Muscle of leg (tissue), 16 donors: ENCODE measurements at places on chromosomes 12 and 14. TPM values are rescaled to one million over a fixed set of nuclear protein-coding genes. Genes with fewer than 3 reads are reported as not detected.

DNA sequence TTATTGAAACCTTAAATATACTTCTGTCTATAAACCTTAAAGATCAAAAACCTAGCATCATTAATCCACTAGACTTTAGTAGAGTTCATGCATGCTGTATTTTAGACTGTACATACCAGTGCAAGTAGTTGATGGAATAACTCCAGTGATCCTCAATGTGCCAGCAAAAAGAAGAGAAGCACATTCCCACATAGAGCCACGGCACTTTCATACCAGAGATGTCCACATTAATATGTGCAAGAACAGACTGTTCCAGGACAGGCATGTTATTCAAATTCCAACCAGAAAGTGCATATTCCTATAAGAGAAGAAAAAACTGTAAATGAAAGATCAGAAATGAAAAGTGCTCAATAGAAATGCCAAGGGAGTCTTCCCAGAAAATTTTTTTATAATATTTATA, 55.0 kb downstream of the KDM5A start:
- DNase-seq = no peak

- DNase-seq = no peak
Measured at GRCh38 chr12:105261010-105261409, 25.0 kb upstream of the APPL2 start.

The AMIGO2 gene
- total RNA-seq = 1.7 TPM

The SYNDIG1L gene
- total RNA-seq = 0.04 TPM

GRCh38 chr12:57592551-57593165, 1.7 kb downstream of the PIP4K2C start:
- no peak for DNase-seq

The GLI1 gene
- total RNA-seq = 7.1 TPM

- peak; percentile 55 for DNase-seq
Measured at GRCh38 chr14:26067341-26067740, 530.5 kb downstream of the NOVA1 start.

DNA sequence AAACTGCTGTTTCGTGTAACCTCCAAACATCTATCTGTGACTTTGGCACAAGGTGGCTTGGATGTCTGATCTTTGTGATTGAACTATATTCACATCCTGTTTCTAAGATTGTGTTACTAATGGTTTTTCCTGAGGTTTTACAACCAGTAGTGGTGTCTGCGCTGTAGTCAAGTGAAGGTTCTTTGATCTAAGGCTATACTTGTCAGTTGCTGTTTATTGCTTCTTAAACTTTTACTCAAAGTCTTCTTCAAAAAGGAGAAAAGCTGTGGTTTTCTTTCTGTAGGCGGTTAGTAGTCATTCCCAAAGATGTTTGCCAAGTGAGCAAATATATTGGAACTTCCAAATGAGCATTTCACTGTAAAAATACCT, 12.3 kb upstream of the CALM1 start:
- no peak for DNase-seq

The ZNF385A gene
- 2.7 TPM for total RNA-seq

- no peak for DNase-seq
Measured at GRCh38 chr12:95116773-95117172, 43.4 kb upstream of the NR2C1 start.

- no peak for DNase-seq
Measured at GRCh38 chr14:55333711-55334485, 62.7 kb downstream of the FBXO34 start.

DNA sequence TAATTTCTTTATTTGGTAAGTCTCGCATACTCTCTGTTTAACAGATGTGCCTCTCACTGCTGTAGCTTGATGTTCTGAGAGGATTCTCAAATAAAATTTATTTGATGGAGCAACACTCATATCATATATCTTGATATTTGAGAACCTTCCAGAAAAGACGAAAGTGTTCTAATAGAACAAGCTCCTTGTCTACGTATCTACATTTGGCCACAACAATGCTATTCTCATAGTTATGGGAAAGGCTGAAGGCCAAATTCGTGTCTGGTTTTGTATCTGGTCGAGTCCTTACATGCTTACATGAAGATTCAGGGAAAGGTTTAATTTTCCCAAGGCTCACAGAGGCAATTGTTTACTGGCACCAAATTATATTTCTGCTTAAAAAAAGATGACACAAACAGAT, 186.7 kb upstream of the SLC38A2 start:
- peak; percentile 91 for DNase-seq

The TCL1B gene
- total RNA-seq = not detected

The KLHL33 gene
- total RNA-seq = 1.1 TPM

The PLEKHD1 gene
- 0.53 TPM for total RNA-seq

- no peak for DNase-seq
Measured at GRCh38 chr14:104746071-104746545, 6.8 kb upstream of the SIVA1 start.

GRCh38 chr12:83326666-83327065, 640.0 kb downstream of the TMTC2 start:
- no peak for DNase-seq

- peak; percentile 23 for DNase-seq
Measured at GRCh38 chr12:46660276-46660675, 165.5 kb downstream of the SLC38A4 start.

DNA sequence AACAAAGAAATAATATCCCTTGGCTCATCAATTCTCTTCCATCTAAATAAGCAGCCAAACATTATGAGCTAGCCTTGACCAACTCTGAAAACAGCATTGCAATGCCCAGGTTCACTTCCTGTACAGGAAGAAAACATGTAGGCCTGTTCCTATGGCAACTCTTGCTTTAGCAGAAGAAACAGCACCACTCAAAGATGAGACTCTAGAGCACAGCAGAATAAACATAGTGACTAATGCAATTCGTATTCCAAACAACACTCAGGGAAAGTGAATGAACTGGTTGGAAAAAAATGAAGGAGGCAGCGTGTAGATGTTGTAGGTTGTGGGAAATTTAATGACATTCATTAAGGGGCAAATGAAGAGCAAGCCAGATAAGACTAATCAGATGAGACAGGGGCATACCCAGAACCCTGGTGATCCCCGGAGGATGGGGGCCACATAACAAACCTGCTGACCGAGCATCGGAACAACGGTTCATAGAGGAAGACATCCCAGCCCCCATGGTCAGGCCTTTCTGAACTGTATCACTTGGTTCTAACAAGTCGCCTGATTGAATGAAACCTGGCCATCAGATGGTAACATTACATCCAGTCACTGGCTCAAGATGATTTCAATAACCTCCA, 9.0 kb downstream of the ARHGDIB start:
- peak; percentile 88 for DNase-seq

DNA sequence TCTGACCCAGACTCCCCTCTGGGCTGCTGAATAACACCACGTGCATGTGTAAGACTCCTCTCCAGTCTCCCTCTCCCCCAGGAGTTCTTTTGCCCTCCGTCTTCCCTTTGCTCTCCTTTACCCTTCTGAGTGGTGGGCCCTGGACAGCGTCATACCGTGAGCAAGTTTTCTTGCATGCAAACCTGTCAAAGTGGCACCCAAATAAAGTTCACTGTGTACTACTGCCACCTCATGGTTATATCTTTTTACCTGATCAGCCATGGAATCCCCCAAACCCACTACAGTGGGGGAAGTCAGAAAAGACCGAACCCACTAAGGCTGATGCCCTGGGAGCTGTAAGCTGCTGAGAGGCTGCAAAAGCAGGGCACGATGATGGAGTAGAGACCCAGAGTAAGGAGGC, 131.1 kb upstream of the VRK1 start:
- DNase-seq = no peak

The CCNK gene
- total RNA-seq = 18.0 TPM

DNA sequence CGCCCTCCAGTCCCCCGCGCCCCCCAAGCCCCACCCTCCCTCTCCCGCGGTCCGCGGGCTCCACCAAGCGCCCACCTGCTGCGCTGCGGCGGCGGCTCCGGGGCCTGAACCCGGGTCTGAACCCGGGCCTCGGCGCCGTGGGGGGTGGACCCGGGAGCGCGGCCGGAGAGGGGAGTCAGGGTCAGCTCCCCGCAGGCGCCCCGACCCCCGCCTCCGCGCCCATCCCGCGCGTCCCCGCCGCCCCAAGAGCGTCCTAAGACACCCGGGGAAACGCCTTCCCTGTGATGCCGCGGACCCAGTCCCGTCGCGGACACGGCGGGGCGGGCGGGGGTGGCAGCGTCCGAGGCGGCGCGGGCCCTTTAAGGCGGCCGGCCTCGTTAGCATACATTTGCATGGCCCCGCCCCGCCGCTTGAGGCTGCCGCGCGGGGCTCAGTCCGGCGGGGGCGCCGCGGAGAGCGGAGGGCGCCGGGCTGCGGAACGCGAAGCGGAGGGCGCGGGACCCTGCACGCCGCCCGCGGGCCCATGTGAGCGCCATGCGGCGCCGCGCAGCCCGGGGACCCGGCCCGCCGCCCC, at the start of gene MMP17:
MMP17 (plus strand) TSS at position 433 of the 574 bp plus-strand sequence; CDS start at position 535, 102 bp downstream.
- DNase-seq = peak; percentile 81

DNA sequence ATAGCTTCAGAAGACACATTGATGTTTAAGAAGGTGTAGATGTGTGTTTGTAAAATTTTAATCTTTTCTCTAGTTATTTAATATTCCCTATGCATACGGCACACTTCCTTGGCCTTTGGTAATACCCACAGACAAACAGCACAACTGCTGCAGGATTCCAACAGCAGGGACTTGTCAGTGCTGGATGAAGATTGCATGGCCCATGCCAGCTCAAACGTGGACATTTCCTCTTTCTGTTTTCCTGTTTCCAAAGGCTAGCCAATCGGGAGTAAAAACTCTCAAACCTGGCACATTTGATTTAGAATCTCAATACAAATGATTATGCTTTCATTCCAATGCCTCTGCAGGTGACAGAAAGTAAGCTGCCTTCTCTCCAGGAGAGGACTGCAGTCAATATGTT, 22.5 kb upstream of the PDE3A start:
- no peak for DNase-seq

The CNTN1 gene
- 33.0 TPM for total RNA-seq

The TRAF3 gene
- 9.4 TPM for total RNA-seq

GRCh38 chr14:20792556-20792955, 10.1 kb downstream of the RNASE1 start:
- DNase-seq = no peak

- no peak for DNase-seq
Measured at GRCh38 chr14:88248606-88249005, 74.5 kb downstream of the KCNK10 start.

The ARMH4 gene
- 11.3 TPM for total RNA-seq

DNA sequence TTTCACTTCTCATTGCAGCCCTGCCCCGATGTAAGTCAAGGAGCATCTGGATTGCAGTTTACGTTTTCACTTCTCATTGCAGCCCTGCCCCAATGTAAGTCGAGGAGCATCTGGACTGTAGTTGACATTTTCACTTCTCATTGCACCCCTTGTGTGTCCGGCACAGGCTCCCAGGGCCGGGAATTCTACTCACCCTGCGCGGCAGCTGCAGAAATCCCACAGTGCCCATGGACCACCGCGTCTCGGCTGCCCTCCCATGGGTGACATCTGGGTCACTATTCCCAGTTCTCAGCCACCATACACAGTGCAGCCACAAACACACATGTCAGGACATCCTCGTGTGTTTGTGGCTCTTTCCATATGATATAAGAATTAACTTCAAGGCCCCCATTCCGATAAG, 378.5 kb downstream of the ADGRD1 start:
- DNase-seq = no peak

The ASCL1 gene
- total RNA-seq = 0.04 TPM

DNA sequence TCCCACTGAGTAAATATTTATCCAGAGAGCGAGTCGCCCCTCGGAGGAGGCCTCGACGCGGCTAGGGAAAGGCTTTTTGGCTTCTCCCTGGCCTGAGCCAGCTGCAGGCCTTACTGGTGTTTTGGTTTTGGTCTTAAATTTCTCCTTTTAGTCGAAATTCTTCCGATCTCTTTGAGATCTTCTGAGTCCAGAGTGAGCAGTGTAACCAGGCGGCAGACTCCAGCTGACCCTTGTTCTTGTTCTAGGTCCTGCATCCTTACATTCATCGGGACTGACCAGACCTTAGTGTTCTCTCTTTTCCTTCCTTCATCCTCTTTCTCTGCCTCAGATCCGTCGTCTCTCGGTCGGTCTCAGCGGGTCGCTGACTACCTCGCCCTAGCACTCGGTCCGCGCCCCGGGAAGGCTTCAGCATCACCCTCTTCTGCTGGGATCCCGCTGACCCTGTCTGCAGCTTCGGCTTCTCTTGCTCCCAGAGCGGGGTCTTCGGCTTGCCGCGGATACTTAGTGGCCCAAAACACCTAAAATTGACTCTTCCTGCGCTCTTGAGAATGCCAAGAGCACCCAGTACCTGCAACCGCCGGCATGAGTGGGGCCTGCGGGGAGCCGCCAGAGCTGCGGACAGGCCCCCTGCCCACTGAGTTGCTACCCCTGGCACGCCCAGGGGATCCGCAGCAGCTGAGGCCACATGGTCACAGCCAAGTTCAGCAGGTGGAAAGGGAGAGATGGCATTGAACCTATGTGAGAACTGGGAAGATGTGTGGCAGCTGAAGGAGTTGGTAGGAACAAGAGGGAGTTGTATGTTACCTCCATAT, 2.4 kb upstream of the PAX9 start:
- DNase-seq = no peak

GRCh38 chr14:33653308-33653695, 297.6 kb downstream of the EGLN3 start:
- peak; percentile 9 for DNase-seq

DNA sequence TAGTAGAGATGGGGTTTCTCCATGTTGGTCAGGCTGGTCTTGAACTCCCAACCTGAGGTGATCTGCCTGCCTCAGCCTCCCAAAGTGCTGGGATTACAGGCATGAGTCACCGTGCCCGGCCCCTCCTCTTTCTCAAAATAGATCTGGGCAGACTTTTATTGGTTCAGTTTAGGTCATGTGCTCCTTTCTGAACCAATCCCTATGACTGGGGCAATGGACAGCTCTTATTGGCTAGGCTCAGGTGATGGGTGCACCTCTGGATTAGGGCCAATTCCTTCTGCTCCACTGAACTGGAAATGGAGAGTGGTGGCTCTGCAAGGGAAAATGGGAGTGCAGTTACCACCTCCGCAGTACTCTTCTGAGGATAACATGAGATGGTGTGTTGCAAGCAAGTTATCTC, 6.2 kb upstream of the ATP6V0A2 start:
- DNase-seq = no peak

DNA sequence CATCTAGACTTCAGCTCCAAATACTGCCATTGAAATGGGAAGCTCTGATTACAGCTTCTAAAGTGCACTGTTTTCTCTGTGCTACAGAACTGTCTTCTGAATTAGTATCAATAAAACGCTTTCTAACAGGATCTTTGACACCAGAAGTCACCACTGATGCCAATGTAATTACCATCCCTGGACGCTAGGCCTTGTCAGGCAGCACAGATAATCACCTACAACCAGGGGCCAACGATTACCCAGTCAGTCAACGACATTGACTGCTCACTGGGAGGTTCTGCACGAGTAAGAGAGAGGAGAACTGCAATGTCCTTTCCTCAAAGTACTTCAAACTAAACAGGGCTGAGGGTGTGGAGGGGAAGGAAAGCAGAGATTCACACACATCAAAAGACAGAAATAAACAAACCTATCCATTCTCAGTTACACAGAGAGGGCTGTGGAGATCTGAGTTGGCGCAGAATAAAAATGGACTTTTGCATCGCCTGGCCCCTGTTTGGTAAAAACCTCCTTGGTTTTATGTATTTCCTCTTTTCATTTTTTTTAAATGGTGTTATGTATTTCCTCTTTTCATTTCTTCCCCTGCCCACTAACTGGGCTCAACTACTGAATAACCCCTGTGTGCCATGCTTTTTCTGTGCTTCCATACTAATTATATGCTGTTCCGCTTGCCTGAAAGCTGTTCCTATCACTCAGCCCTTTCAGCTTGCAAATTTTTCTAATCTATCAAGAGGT, 492.2 kb downstream of the APAF1 start:
- no peak for DNase-seq

GRCh38 chr14:71725922-71726579, 206.2 kb upstream of the RGS6 start:
- DNase-seq = peak; percentile 95
